Activated CD4-positive, alpha-beta T cell treated with anti-CD3 and anti-CD28 coated beads, Interleukin-2, amount 50 U/mL, for 4 hours (primary cell): ENCODE measurements at places on chromosomes 6 and 20.

DNA sequence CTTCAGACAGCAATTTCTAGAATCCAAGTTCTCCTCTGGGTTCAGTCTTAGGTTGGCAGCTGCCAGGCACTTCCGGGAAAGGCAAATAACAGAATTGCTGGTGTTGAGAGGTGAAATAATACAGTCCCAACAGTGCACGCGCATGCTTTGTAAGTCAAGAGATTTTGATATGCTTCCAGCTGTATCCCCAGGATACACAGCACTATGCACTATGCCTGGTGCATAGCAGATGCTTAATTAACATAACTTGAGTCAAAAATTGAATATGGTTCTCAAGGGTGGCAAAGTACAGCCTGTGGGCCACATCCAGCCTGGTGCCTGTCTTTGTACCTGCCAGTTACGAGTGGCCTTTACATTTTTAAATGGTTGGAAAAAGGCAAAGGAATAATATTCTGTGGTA, 18.9 kb upstream of the PMEPA1 start:
- DNase-seq, result no peak

GRCh38 chr6:117205876-117206275, 59.5 kb upstream of the VGLL2 start:
- DNase-seq, result no peak

DNA sequence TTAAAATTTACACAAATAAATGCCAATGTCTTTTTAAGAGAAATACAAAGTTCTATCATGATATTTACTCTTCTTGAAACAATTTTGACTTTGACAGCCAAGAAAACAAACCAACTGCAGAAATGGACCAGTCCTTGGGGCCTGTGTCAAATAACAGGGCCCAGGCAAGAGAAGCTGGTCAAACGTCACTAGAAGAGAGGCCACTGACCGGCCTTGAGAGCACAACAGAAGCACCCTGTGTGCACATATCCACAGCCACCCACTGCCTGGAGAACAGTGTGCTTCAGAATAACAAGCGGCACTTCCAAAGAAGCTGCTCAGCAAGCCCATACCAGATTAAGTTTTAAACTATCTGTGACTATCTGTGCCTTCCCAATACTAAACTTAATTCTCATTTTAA, 14.8 kb downstream of the APMAP start:
- DNase-seq, result no peak

DNA sequence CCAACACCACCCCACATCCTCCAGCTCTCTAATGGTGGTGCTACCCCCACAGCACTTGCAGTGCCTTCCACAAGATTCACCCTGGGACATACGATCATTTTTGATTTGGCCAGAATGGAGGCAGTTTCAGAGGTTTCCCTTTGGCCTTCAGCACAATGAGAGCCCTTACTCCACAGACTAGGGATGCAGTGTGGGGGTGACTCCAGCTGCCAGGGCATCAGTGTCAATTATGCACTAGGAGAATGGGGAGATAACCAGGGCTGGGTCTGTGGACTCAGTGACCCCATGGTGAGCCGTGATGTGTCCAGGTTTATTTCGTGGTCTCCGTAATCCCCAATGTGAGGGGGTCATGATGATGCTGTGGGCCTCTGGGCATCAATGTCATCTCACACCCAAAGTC, 31.5 kb upstream of the MICB start:
- DNase-seq, result no peak

DNA sequence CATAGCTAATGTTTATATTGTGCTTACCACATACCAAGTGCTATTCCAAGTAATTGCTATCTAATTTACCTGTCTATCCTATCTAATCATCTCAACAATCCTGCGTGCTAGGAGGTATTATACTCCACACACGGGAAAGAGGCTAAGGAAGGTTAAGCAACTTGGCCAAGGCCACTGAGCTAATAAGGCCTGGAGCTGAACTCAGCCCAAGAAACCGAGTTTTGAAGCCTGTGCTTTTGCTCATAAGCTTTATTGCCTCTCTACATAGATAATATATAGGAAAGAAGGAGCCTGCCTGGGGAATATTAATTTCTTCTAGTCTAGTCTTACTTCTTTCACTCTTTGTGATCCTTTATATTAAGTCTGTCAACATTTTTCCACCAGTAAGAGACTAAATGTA, 67.8 kb upstream of the ADGRF4 start:
- no peak for DNase-seq

DNA sequence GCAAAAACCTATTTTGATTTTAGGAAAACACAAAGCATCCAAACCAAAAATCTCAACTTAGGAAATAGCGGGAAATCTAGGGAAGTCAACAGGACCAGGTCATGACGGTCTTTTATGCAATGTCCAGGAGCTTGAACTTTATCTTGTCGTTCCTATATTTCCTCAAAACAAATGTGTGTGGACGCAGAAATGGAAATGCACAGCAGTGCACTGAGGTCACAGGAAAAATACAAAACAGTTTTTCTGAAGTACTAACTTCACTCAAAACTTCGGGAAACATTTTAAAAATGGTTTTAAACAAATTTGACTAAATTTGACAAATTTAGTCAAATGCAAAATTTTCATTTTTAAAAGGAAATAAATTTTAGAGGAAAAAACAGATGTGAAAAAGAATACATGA, 5.5 kb upstream of the SLC17A2 start:
- no peak for DNase-seq

GRCh38 chr6:133016631-133017030, 202.3 kb downstream of the RPS12 start:
- DNase-seq, result no peak

- no peak for DNase-seq
These were observed 63.5 kb upstream of the FAM8A1 start for GRCh38 chr6:17536586-17536985.

DNA sequence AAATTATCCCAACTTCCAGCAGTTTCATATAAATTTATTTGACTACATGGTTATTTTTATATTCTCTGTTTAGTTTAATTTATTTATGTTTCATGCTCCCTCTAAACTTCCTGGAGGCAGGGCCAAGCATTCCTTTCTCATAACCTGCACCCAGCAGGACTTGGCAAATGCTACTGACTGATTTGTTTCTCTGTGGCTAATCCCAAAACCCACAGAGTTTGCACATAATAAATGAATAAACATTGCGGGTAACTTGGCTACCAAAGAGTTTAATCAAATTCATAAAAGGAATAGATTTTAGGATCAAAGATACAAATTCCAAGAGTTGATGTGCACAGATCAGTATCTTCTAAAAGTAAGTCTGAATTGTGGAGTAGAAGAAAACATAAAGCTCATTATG, 239.5 kb downstream of the SLC35F1 start:
- no peak for DNase-seq

DNA sequence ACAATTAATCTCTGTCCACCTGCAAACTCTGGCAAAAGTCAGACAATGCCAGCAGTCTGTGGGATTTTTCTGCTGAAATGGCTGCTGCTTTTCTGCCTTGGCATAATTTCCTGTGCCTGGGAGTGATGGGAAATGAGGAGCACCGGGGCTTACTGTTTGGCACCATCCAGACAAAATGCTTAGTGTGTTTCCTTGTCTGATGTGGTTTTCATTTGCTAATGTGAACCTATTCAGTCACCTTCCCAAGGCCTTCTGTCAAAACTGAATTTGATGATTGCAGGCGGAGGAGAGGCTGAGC, 56.4 kb downstream of the CDH4 start:
- DNase-seq, result no peak

DNA sequence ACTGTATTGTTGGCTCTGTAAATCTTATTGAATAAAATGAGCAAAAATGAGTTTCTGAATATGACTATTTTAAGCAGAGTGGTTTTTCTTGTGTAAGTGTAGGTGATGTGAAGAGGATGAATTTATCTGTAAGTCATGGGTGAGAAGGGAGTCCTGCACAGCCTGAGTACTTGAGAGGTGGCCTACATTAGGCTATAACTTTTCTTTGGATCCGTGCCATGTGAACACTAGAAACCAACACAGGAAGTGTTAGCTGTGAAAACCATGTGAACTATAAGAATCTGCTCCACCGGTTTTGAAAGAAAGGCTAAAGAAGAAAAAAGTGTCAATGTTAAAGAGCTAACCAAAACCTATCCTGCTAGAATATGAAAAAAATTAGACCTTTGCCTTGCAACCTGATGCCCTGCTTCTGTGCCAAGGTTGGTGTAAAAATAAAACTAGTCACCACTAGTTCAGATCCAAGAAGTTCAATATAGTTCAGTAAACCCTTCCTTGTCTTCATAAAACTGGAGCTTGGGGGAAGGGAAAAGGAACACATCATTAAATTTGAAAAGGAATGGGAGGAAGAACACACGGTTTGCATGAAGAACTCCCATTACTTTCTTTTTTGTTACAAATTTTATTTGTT, 21.3 kb downstream of the PLCB1 start:
- no peak for DNase-seq

- no peak for DNase-seq
These were observed 56.3 kb downstream of the EZR start for GRCh38 chr6:158762787-158763433.

DNA sequence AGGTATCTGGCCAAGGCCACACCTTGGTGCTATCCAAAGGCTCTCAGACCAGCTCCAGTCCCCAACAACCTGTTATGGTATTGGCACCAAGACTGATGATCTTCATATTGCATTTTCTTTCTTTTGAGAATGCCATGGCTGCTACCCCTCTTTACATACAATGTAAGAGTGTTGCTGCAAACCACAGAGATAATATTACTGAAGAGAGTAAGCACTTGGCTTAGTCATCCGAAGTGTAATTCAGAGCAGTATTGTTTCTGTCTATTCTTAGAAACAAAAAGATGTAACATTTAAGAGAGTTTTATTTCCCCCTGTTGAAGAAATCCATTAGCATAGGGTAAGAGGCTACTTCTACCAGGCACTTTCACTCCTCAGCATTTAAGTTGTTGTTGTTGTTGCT, 212.5 kb downstream of the C6orf118 start:
- DNase-seq, result no peak

DNA sequence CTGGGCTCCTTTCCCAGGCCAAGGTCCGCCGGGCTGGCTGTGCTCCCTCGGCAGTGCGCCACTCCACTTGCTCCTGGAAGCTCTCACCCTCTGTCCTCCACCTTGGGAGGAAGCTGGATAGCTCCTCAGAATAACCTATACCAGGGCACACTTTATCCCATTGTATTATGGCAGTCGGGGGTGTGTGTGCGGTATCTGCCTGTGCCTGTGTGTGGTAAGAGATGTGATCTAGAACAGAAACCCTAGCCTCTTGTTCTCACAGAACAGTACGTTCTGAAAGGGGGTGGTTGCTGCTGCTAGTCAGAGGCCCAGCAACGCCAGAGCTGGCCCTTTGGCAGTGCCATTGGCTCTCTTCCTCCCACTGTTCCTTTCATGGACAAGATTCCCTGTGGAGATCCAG, 168.4 kb downstream of the TBXT start:
- no peak for DNase-seq

- no peak for DNase-seq
These were observed 3.1 kb upstream of the LAMA5 start for GRCh38 chr20:62370115-62370806.

- no peak for DNase-seq
These were observed 105.8 kb upstream of the TOP1 start for GRCh38 chr20:40922865-40923264.

DNA sequence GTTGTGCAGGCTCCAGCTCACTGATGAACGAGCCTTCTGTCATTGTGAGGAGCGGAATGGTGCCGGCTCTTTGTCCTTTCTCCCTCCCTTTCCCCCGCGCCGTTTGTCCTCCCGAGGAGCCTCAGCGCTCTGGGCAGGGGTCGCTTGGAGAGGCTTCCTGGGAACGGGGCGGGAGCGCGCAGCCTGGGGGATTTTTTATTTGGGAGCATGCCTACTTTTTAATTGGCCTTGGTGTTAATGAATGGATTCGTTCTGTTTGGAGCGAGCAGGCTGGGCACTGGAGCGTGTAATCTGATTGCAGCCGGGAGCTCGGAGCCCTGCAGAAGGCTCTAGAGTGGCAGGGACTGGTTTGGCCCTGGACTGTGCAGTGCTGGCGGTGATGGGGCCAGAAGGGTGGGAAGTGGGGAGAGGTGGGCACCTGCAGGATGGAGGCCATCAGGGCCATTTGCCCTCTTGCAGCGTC, 118.8 kb downstream of the CDH4 start:
- no peak for DNase-seq

DNA sequence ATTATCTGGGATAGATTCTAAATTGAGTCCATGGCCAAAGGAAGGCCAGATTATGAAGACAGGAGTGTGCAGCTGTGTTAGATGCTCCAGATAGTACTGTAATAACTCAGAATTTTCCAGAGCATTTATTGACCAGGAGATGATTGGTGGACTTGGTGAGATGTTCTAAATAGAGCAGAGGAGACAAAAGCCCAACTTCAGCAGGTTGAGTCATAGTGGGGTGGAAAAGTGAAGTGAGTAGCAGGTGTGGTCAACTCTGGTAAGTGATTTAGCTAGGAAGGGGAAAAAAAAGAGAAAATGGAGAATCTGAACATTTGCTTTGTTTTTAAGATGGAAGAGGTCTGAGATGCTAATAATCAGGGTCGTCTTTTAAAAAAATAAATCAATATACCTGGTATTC, 227.4 kb downstream of the TMEM200A start:
- no peak for DNase-seq

DNA sequence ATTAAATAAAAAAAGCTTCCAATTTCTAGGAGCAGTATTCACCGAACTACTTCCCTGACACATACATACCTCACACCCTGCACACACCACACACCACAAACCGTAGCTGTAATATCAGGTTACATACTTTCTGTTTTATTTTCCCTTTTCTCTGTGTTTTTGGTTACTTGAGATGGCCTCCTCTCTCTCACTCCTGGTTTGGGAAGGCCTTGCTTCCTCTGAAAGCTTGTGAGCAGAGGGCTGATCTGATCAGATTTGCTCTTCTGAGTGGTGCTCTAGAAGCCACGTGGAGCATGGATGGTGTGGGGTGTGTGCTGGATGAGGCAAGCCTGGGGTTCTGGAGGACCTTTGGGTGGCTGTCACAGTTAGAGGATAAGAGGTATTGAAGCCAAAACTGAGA, 20.9 kb downstream of the UTRN start:
- no peak for DNase-seq

GRCh38 chr6:27834384-27834783, 77.8 kb downstream of the OR2B2 start:
- DNase-seq, result no peak

- DNase-seq, result no peak
These were observed 16.8 kb downstream of the SFT2D1 start for GRCh38 chr6:166325383-166326042.

- no peak for DNase-seq
These were observed 17.8 kb upstream of the SLC32A1 start for GRCh38 chr20:38706509-38706908.

DNA sequence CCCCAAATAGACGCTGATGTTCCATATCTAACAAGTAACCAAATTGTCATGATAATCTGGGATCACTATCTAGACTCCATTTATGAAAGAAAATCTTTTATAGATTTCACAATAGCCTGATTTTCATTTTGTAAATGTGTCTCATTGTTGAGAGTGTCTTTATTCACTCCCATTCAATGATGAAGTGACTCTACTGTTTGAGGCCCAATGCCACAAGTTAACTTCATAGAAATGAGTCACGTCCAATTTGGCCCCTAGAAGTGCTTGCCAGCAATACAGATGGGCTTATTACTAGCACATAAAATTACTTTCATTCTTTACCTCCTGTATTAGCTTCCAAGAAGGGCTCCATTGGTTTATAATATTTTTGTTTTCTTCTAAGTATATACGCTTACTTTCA, 6.3 kb downstream of the IPCEF1 start:
- no peak for DNase-seq

- DNase-seq, result no peak
These were observed 66.6 kb downstream of the PRND start for GRCh38 chr20:4788314-4788713.

- DNase-seq, result no peak
These were observed 121.3 kb downstream of the TRMT11 start for GRCh38 chr6:126107475-126108166.

- DNase-seq, result no peak
These were observed 145.7 kb upstream of the RREB1 start for GRCh38 chr6:6962086-6962485.

- no peak for DNase-seq
These were observed 194.2 kb downstream of the PRL start for GRCh38 chr6:22102671-22103070.
